ENCODE measurements at places on chromosomes 4 and X.

- no peak for DNase-seq
Observed at GRCh38 chr4:94537921-94538628, 86.3 kb downstream of the PDLIM5 start.

DNA sequence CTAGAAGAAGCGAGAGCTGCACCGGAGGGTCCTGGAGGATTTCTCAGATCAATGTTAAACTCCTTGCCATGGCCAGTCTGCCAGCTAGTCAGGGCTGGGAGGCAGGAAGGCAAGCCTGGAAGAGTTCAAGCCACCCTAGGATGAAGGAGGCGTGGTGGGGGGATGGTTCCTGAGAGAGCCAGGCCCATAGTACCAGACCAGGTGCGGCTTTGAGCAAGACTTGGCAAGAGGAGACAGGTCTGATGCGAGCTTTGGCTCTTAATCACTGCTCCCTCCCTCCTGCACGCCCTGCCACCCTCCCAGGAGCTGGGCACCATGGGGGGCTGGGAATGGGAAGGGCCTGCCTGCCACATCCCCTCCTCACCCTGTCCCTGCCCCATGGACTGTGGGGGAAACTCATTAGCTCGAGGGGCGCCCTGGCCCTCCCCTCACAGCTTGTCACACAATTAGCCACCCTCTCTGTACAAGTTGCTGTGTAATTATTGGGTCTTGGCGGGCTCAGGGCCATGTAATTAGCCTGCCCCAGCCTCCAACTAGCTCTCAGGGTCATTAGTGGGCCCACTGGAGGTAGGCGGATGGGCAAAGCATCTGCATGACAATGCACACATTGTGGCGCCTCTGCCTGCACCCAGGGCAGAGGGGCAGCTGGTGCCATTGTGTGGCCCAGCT is 50.3 kb downstream of the EFNB1 start:
- DNase-seq, result peak; percentile 29

DNA sequence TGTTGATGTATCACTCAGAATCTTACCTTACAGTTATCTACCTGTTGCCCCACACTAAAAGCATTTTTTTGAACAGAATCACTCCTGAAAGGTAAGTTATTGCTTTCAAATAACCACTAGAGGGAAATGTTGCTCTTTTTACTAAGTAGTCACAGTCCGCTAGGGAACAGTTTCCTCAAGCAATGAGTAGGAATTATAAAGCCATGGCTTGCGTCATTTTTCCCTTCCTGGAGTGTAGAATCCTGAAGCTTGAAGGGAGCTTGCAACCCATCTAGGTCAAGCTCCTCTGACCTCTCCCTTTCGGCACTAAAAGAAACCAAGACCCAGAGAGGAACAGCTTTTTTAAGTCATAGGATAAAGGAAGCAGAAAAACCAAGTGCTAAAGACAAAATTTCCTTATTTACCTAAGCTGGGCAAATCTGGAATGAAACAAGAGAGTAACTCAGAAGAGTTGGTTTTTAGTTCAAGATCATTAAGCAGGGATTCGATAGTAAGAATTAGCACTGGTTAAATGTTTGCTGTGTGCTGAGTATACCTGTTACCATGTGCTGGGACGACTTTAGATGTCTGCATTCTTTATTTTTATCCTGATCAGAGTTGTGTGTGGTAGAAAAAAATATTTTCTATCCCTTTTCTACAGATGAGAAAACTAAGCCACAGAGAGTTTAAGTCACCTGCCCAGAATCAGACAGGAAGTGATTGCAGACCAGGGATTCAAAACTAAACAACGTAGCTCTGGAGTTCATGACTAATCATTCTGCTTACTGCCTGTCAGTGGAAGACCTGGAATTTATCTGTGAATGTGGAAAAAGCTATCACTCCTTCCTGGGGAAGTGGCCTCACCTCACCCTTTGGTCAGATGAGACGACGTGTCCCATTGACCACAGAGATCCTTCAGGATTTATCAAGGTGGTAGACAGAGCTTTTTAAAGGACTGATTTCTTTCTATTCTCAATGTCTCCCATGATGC is 631.5 kb downstream of the RAB28 start:
- DNase-seq, result peak; percentile 48

GRCh38 chr4:64784125-64784524 is 374.9 kb upstream of the TECRL start:
- no peak for DNase-seq

- DNase-seq, result no peak
Observed at GRCh38 chrX:392575-392846, 5.8 kb upstream of the PPP2R3B start.

DNA sequence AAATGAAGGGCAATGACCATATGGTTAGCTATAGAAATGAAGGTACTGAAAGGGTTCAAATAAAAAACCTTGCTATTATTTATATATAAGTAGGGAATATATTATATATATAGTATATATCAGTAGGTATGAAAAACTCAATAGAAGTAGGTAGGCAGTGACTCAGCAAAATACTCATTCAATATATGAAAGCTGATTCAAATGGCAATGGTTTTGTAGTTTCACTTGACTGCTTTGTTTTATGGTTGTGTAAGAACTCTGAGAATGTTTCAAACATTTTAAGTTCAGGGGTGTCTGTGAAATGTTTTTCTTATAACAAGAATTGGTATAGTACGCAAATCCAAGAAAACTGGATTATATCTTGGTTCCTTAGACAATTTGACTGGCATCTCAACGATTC is 4.1 kb downstream of the ZNF280C start:
- no peak for DNase-seq

DNA sequence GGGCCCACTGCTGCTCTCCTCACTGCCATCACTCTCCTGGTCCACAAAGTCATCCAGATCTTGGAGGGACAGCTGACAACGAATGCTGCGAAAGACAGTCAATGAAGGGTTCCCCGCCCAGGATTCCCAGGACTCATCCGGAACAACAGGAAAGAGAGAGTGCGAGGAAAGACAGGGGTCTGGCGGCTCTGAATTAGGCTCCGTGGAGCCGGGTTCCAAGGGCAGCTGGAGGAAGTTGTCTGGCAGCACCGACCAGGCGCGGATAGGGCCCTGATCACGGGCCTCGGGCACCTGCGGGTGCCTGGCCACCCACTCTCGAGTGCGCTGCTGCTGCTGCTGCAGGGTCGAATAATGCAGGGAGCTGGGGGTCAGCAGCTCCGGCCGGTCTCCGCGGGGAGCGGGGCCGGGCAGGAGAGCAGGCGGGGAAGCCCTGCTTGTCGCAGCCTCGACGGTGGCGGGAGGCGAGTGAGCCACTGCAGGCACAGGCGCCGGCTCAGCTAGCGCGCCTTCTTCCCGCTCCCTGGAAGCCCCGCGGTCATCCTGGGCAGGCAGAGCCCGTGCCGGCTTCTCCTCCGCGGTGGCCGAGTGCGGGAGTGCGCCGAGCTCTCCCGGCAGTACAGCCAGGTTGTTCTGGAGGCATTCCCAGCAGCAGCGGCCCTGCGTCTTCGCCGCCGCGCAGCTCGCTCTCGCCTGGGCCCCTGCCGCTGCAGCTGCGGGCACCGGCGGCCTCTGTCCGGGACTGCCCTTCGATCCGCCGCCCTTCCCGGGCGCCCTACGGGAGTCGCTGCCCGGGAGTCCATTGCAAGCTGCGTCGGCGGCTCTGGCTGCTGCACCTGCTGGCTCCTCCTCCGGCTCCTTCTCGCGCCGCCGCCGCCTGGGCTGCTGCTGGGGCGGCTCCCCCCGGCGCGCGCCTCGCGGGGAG is 1.1 kb downstream of the SOWAHB start:
- peak; percentile 56 for DNase-seq

Measured in NCI-H1092 (cell line).